Lower lobe of right lung (tissue), 2 donors: ENCODE measurements at places on chromosomes 2 and 18. TPM values are rescaled to one million over a fixed set of nuclear protein-coding genes. Genes with fewer than 3 reads are reported as not detected.

GRCh38 chr2:181037922-181038321 lies 57.5 kb downstream of the UBE2E3 start:
- H3K4me3 ChIP-seq, result no peak overlapping the region
- DNase-seq, result no peak
- no peak overlapping the region for H3K27ac ChIP-seq
- H3K4me1 ChIP-seq, result no peaks in the 10 kb centered on the region
- H3K27me3 ChIP-seq, result no peaks in the 10 kb centered on the region

GRCh38 chr2:186594001-186594722 lies 4.3 kb downstream of the ITGAV start:
- H3K27ac ChIP-seq, result no peak overlapping the region
- no peak for DNase-seq
- no peak overlapping the region for H3K4me3 ChIP-seq
- H3K27me3 ChIP-seq, result no peaks in the 10 kb centered on the region
- no peaks in the 10 kb centered on the region for H3K36me3 ChIP-seq
- peaks cover 33% of the 10 kb centered on the region for H3K4me1 ChIP-seq

DARS1 gene
- 50.0 TPM for total RNA-seq

DNAJC27 gene
- 5.0 TPM for total RNA-seq

- no peak overlapping the region for H3K4me3 ChIP-seq
- H3K27ac ChIP-seq, result peak overlapping the region; percentile 76
- H3K4me1 ChIP-seq, result peaks cover 64% of the 10 kb centered on the region
- peak; percentile 47 for DNase-seq
- no peaks in the 10 kb centered on the region for H3K27me3 ChIP-seq
Observed at GRCh38 chr18:79402209-79402576, 6.5 kb downstream of the NFATC1 start.

CNTNAP5 gene
- not detected for total RNA-seq

DNA sequence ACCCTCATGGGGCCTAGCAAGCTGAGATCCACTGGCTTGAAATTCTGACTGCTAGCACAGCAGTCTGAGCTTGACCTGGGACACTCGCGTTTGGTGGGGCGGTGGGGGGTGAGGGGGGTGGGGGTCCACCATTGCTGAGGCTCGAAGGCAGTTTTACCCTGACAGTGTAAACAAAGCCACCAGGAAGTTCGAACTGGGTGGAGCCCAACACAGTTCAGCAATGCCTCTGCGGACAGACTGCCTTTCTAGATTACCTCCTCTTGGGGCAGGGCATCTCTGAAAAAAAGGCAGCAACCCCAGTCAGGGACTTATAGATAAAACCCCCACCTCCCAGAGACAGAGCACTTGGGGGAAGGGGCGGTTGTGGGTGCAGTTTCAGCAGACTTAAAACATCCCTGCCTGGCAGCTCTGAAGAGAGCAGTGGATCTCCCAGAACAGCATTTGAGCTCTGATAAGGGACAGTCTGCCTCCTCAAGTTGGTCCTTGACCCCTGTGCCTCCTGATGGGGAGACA lies 149.7 kb upstream of the TANK start:
- H3K27ac ChIP-seq, result no peak overlapping the region
- no peak overlapping the region for H3K4me3 ChIP-seq
- no peaks in the 10 kb centered on the region for H3K27me3 ChIP-seq
- DNase-seq, result no peak
- no peaks in the 10 kb centered on the region for H3K4me1 ChIP-seq
- H3K36me3 ChIP-seq, result no peaks in the 10 kb centered on the region

DNA sequence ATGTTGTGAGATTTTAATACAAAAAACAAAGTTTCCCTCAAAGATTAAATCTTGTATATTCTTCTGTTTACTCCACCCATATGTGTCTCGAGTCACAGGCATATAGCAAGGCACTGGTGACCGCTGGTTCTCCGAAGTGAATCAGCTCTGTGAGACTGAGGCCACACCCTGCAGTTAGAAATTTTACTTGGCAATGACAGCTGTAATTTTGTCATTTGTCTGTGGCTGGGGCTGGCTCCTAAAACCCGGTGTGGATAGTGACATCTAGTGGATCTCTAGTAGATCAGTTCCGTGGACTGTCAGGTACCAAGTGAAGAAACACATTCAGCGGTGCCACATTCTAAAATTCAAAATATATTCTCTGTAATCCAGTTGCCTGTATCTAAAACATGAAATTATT lies 278.0 kb downstream of the NEDD4L start:
- peaks cover 14% of the 10 kb centered on the region for H3K36me3 ChIP-seq
- peak overlapping the region; percentile 50 for H3K27ac ChIP-seq
- H3K4me1 ChIP-seq, result peaks cover 21% of the 10 kb centered on the region
- H3K4me3 ChIP-seq, result peak overlapping the region; percentile 17
- H3K27me3 ChIP-seq, result no peaks in the 10 kb centered on the region
- peak; percentile 61 for DNase-seq

LYPD1 gene
- total RNA-seq, result 1.5 TPM

FAM110C gene
- total RNA-seq, result 3.6 TPM

HOXD12 gene
- total RNA-seq, result not detected

PPM1G gene
- 52.0 TPM for total RNA-seq

GRCh38 chr2:170341684-170342623 lies 164.0 kb downstream of the MYO3B start:
- no peaks in the 10 kb centered on the region for H3K36me3 ChIP-seq
- H3K27me3 ChIP-seq, result no peaks in the 10 kb centered on the region
- H3K27ac ChIP-seq, result no peak overlapping the region
- H3K4me3 ChIP-seq, result no peak overlapping the region
- DNase-seq, result no peak
- H3K4me1 ChIP-seq, result no peaks in the 10 kb centered on the region

DNA sequence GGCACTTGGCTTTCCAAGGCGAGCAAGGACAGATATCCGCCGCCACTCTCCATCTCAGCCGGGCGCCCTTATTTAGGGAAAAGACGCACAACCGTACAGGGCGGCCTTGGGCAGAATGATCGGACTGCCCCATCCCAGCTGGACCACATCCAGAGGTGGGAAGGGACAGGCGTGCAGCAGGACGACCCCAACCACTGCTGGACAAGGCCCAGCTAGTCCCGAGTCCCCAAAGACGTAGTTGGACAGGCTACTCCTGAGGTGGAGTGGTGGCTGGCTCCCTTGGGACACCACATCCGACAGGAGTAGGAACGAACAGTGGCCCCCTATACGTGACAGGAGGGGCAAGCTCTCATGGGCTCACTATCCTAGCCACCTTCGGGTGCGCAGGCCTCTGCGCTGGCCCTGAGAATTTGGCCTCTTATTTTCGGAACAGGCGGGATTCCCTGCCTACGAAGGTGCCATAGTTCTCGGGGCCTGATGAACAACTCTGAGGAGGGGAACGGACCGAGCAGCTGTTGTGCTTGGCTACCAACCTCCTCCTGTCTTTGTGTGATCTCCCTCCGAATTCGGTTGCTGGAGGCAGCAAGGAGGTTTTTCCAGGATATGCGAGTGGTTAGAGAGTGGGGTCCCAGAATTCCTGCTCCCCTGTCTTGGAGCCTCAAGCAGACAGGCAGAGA lies 2.3 kb downstream of the FEV start:
- H3K4me1 ChIP-seq, result peaks cover 47% of the 10 kb centered on the region
- no peak for DNase-seq
- H3K27ac ChIP-seq, result no peak overlapping the region
- H3K4me3 ChIP-seq, result no peak overlapping the region
- H3K36me3 ChIP-seq, result no peaks in the 10 kb centered on the region
- H3K27me3 ChIP-seq, result peaks cover 95% of the 10 kb centered on the region

DNA sequence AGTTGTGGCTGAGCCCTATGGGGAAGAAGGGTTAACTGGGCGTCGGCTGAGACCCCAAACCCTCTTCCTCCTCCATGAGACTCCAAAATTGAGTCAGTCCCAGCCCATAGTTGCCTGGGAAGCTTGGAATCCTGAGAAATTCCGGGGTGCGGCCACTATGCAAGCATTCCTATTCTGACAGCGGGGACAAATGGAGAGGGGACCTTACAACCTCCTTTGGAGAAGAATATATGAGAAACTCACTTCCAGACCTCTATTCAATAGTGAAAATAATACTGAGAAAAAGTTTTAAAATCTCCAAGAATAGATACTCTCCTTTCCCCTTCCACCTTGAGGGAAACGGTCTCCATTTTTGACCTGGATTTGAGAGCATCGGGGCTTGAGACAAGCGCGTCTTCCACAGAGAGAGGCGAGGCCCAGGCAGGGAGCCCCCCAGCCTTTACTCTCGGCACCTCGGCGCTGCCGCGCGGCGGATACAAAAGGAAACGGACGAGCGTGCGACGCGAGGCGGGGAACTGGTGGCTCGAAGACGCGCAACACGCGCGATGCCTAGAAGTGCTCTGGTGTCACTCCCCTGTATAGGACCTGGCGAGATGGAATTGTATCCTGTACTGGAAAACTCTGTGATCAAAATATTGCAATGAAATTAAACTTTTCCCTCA lies 11.1 kb downstream of the NR4A2 start:
- H3K27me3 ChIP-seq, result peaks cover 45% of the 10 kb centered on the region
- H3K4me3 ChIP-seq, result peak overlapping the region; percentile 55
- peaks cover 10% of the 10 kb centered on the region for H3K36me3 ChIP-seq
- peaks cover 35% of the 10 kb centered on the region for H3K4me1 ChIP-seq
